ENCODE measurements at places on chromosomes 1 and 21.

- no peak for DNase-seq
These were observed 1.9 kb downstream of the RIMS3 start for GRCh38 chr1:40663324-40664166.

DNA sequence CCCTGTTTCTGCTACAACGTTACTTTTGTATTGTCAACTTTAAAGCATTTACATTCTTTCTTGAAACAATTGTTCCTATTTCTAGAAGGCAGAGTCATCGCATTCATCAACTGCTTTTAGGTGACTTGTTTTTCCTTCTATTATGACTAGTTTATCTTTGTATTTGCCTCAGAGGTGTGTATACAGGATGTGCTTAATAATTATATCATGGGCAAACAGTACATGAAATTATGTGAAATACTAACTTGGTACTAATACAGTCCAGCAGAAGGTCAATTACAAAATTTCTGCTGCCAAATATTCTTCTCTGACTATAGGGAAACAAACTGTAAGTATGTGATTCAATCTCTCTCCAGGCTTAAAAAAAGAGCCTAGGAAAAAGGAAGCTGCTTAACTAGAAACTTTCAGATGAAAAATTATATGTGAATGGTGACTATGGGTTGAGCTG lies 101.6 kb downstream of the C4BPA start:
- DNase-seq = no peak

- DNase-seq = no peak
These were observed 145.6 kb downstream of the MRPL39 start for GRCh38 chr21:25461725-25462124.

GRCh38 chr21:40845441-40845995 lies 1.4 kb downstream of the DSCAM start:
- DNase-seq = no peak

GRCh38 chr1:58345215-58346035 lies 201.1 kb downstream of the OMA1 start:
- DNase-seq = no peak

All from tibial artery (tissue), 4 donors.